B cell (primary cell): ENCODE measurements at places on chromosomes 1 and 21. TPM values are rescaled to one million over a fixed set of nuclear protein-coding genes. Genes with fewer than 3 reads are reported as not detected.

The PRDM16 gene
- 0.01 and 0.03 TPM in 2 replicates for polyA plus RNA-seq

The SAMSN1 gene
- polyA plus RNA-seq = 8.7 and 11.6 TPM in 2 replicates

The RNU1-3 gene
- polyA plus RNA-seq = not detected in 2 replicates

The TOMM40L gene
- 6.5 and 8.0 TPM in 2 replicates for polyA plus RNA-seq

The MTX1 gene
- 34.2 and 40.4 TPM in 2 replicates for polyA plus RNA-seq

The KLHDC8A gene
- 0.56 and 0.60 TPM in 2 replicates for polyA plus RNA-seq
